ENCODE measurements at places on chromosomes 4 and X. TPM values are rescaled to one million over a fixed set of nuclear protein-coding genes. Genes with fewer than 3 reads are reported as not detected.

Gene SMPX
- polyA plus RNA-seq: 0.08 TPM

Gene PAGE4
- polyA plus RNA-seq: not detected

Gene SPATA4
- 1.1 TPM for polyA plus RNA-seq

Gene NMU
- 1.1 TPM for polyA plus RNA-seq

Gene NALF2
- polyA plus RNA-seq: 0.12 TPM

Gene PDE6B
- 7.6 TPM for polyA plus RNA-seq

Gene CSN1S1
- 0.09 TPM for polyA plus RNA-seq

Gene CT47B1
- polyA plus RNA-seq: not detected

Gene CSAG1
- not detected for polyA plus RNA-seq

Gene ADH4
- polyA plus RNA-seq: 0.12 TPM

Gene CT45A5
- polyA plus RNA-seq: not detected

Gene SORCS2
- polyA plus RNA-seq: 2.3 TPM

Gene ZNF182
- polyA plus RNA-seq: 2.7 TPM

Gene GPR50
- not detected for polyA plus RNA-seq

Gene HTR2C
- not detected for polyA plus RNA-seq

Gene NPNT
- polyA plus RNA-seq: 41.0 TPM

Gene NUP62CL
- 3.0 TPM for polyA plus RNA-seq

Gene SYP
- 4.6 TPM for polyA plus RNA-seq

Gene CCNB3
- polyA plus RNA-seq: 1.3 TPM

DNA sequence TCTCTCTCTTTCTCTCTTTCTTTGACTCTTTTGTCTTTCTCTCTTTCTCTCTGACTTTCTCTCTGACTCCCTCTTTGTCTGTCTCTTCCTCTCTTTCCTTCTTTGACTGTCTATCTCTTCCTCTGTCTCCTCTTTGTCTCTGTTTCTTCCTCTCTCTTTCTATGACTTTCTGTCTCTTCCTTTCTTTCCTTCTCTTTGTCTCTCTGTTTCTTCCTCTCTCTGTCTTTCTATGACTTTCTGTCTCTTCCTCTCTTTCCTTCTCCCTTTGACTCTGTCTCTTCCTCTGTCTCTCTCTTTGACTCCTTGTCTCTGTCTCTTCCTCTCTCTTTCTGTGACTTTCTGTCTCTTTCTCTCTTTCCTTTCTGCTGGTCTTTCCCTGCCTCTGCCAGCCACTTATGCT lies 38.7 kb downstream of the HNRNPD start:
- no peak for DNase-seq

DNA sequence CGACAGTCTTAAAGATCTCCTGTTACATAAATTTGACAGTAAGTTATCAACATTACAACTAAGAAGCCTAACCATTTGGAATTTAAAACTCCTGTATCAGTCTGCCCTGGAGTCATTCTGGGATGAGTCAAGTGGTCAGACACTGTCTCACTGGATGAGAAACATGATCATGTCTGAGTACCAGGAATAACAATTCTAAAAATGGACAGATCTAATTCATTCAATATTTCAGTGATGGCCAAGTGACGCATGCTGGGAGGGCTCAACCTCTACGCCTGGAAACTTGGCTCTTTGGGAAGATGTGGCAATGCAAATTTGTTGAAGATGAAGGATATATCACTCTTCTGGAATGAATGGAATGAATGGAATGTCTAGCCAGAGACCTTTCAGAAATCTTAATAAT lies 1427.2 kb downstream of the STIM2 start:
- DNase-seq: no peak

GRCh38 chrX:118569676-118570075 lies 74.1 kb downstream of the DOCK11 start:
- DNase-seq: no peak

DNA sequence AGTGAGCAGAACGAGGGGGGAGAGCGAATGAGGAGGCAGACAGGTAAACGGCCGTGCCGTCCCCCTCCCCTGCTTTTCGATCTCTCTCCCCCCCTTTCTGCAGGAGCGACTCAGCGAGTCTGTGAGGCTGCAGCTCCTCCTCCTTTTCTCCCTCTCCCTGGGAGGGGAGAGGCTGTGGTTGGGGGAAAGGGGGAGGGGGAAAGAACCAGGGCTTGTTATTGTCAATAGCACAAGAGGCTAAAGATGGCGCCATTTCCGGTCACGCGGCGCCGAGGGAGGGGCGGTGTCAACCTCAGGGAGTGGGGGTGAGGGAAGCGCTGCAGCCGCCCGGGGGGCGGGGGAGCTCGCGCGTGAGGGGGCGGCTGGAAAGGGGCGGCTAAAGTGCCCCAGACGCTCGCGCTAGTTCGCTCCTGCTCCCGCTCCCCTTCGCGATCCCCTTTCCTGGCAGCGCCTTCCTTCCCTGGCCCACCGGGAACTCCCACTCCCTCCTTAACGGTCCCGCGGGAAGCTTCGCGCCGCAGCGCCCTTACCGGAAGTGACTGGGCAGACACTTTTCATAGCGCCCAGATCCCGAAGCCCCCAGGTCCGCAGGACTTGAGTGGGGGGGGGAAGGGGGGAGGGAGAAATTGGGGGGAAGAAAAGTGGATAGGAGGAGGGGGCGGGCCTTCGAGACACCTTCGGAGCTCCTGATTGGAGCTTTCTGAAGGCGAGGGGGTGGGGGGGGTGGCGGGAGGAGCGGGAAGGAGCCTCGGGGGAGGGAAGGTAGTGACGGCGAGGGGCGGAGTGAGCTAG lies at the start of gene CUL4B:
Gene CUL4B, minus strand, starts transcription at position 121 of the 792 bp plus-strand sequence. CDS start 324 bp downstream, outside the sequence.
- peak; percentile 97 for DNase-seq

- no peak for DNase-seq
Measured at GRCh38 chrX:32825009-32825408, 386.3 kb downstream of the DMD start.

DNA sequence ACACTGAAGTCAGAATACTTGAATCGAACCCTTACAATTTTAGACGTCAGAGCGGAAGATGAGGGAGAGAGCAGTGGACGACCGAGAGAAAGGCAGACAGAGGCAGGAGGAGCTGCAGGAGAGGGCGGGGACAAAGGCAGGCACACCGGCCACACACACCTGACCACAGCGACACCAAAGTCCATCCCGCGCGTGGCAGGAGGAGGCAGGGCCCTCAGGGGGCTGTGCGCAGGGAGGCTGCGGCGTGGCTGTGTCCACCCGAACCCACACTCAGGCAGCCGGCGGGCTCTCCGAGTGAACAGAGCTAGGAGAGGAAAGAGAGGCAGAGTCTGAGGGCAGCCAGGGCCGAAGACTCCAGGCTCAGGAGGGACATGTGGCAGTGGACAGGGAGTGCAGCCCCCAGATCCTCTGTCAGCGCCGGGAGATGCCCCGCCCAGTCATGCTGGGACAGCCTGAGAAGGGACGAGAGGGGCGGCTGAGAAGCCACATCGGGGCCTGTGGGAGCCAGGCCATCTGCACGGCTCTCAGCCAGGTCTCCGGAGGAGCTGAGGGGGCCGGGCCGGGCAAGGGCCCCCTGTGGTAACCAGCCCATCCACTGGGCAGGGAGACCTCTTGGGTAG lies 20.1 kb downstream of the GAK start:
- DNase-seq: no peak

DNA sequence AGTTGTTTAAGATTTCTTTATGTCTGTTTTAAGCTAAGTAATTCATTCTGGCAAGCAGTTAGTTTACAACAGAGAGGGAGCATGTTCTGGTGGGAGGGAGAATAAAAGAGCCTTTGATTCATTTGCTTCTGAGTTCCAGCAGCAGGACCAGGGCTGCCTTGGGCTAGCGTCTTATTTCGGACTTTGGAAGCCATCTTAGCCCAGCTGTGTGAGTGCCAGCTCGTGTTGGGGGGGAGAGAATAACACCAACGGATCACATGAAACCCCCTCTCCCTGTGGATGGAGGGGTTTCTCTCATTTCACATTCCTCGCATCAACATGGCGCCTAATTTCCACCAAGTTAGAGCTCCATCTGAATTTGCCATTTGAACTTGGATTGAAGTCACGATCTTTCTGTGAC lies 7.4 kb downstream of the GAB1 start:
- peak; percentile 68 for DNase-seq

DNA sequence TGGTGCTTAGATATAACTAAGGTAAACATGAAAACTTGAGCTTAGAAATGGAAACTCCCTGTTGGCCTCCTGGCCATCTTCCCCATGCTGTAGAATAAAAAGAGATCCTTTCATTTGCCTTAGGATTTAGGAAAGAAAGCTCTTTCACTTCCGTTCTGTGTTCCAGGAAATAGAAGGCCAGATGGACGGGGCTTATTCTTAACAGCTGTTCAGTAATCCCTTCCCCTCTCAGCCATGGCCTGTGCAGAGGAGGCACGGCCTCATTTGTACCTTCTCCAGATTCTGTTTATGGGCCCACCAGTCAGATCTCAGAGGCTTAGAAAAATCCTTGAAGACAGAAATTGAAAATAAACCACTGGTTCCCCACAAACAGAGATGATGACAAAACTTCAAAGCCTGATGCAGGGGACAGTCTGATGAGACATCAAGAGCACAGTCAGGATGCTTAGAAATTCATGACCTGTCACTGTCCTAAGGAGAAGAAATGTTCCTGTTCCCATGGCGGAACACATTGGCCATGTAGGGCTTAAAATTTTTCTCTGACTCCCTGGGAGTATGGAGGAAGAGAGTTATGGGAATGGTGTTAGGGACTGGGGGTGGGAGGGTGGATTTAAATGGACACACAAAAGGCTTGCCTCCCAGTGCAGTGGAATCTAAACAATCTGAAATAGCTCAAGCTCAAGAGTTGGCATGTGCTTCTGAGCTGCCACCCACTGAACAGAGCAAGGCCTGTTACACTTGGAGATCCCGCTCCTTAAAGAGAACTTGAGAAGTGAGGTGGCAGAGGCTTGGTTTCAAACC lies 188.8 kb downstream of the SOWAHB start:
- peak; percentile 74 for DNase-seq

DNA sequence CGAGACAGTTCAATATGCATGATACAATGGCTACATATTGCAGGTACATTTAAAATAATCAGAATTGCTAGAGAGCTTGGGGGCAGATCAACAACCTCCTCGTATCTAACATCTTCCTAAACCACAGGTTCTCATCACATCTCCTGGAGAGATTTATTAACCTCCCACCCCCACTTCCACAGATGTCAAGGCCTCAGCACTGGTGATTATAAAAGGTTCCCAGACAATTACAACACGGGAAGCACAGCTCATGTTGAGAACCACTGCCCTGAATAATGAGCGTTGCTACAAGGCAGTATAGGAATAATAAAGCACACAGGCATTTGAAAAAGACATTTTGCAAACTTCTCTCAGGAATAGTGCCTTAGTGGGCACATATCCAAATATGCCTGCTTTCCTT lies 42.8 kb downstream of the ELOVL6 start:
- no peak for DNase-seq

DNA sequence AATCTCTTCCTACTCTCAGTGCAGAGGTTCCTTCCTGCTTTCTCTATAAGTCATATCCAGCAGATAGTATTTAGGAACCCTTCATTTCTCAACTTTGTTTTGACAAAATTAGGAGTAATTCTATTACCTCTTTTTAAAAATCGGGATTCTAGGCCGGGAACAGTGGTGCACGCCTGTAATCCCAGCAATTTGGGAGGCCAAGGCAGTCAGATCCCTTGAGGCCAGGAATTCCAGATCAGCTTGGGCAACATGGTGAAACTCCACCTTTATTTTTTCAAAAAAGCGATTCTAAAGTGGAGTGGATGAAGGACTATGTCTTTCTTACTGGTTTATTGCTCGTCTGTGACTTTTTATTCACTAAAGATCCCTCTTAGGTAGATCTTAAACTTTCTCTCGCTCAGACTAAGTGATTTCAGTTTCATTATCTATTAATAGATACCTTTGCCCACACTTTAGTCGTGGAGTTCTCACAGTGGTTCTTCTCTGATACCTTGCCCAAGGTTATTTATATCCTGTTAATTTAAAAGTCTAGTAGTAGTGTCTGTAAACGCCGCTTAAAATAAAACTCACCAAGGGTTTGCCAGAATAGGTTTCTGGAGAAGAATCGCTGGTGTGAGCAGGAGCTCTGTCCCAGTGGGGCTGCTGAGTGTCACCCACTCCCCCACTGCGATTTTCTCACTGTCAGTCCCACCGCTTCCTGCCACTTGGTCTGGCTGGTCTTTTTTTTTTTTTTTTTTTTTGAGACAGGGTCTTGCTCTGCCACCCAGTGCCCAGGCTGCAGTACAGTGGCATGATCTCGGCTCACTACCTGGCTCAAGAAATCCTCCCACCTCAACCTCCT lies 27.0 kb upstream of the TMEM131L start:
- no peak for DNase-seq

DNA sequence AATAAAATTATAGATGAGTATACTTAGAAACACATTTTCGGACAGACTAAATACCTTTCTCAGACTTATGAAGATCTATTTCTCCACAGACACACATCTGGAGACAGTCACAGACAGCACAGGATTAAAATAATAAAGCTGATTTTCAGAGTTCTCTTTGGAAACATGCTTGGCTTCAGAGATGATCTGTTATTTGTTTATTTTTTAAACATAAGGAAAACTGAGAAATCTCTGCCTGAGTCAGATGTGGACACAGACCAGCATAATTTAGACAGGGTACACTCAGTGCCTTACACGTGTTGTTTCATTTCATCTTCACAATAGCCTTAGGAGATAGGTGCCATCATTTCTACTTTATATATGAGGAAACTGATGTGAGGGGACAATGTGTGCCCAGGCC lies 92.1 kb downstream of the SLC9A7 start:
- DNase-seq: peak; percentile 27

GRCh38 chr4:181566490-181566889 lies 676.7 kb upstream of the TENM3 start:
- peak; percentile 97 for DNase-seq

DNA sequence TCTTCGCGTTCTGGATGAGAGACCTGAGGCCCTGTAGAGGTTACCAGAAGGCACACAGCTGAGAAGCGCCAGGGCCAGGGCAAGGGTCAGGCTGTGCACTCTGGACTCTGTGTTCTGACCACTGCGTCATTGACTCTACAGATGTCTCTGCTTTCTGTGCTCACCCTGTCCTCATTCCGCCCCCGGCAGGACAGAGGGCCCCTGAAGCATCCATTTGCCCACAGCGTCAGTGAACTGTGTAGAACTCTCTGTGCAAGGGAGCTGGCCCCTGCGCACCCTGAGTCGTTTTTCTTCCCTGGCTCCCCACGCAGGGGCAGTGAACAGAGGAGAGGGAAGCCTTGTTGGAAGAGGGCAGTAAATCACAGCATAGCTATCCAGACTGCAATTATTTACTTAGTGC lies 6.1 kb upstream of the WAS start:
- no peak for DNase-seq

GRCh38 chrX:118626346-118626745 lies 101.1 kb upstream of the IL13RA1 start:
- DNase-seq: no peak

GRCh38 chrX:6852869-6853268 lies 294.6 kb upstream of the STS start:
- no peak for DNase-seq

- DNase-seq: no peak
Measured at GRCh38 chr4:108902769-108903168, 139.9 kb upstream of the ETNPPL start.
